ENCODE measurements at places on chromosomes 1 and 21.

- no peak for DNase-seq
These were observed 1454.1 kb downstream of the MRPL39 start for GRCh38 chr21:24153137-24153536.

DNA sequence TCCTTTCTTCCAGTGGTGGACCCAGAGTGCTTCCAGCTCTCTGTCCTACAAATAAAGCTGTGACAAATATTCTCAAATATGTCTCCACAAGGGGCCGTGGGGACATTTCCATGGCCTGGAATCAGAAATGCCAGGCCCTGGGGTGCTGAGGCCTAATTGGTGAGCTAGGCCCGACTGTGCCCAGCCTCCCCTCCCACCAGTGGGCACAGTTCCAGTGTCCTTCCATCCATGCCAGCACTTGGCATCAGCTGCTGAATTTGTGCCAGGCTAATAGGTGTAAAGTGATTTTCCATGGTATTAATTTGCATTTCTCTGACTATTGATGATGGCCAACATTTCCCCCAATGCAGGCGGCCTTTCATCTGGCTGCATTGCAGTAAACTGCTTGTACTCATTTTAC lies 48.5 kb upstream of the B3GALT5 start:
- no peak for DNase-seq

DNA sequence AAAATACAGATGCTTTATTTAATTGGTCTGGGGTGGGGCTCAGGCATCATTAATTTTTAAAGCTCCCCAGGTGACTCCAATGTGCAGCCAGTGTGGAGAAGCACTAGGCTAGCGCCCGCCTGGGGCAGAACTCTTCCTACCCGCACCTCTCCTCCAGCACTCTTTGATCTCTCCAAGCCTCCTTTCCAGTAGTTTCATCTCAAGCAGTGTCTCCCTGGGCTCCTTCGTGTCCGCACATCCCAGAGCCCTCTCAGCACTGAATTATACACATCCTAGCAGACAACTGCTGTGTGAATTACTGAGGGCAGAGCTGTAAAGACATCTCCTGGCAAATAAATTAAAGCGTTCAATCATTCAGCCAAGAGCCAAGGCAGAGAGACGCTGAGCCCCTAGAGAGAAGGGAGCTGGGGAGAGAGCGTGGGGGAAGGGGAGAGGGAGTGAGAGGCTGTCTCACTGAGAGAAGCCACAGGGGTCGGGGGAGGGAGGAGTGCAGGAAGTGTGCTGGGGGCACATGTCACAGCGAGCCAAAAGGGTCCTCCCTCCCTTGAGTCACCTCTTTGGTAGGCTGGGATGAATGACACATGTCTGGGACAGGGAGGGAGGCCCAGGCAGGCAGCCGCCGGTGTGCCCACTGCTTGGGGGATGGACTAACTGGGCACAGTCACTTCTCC lies 21.0 kb upstream of the PARP1 start:
- no peak for DNase-seq

DNA sequence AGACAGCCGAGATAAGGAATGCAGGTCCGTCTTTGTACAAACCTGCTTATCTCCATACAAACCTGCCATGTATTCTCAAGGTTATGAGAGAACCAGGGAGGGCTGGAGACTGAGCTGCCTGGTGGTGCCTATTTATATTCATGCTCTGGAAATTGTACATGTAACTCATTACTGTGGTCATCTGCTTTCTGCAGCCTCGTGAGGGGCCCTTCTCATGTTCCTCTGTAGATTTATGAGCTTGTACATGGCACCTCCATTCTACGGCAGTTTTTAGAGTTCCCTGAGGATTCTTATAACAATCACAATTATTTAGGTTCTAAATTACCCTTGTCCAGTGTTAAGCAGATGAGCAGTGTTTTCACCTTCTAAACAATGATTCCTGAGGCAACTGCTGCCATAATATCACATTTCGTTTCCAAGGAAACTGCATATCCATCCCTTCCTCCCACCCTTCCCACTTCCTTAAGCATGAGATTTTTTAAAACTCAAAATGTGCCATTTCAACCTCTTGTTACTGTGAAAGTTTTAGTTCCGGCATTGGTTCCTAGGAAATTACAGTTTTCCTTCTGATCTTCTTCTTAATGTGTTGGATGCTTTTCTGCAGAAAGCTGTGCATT lies 112.1 kb downstream of the ST6GALNAC3 start:
- DNase-seq: no peak

- no peak for DNase-seq
These were observed 2.9 kb upstream of the TFF3 start for GRCh38 chr21:42317826-42318746.

- DNase-seq: no peak
These were observed 9.3 kb downstream of the WNT3A start for GRCh38 chr1:228016181-228016510.

- no peak for DNase-seq
These were observed 13.5 kb downstream of the EFCAB14 start for GRCh38 chr1:46705408-46705807.

DNA sequence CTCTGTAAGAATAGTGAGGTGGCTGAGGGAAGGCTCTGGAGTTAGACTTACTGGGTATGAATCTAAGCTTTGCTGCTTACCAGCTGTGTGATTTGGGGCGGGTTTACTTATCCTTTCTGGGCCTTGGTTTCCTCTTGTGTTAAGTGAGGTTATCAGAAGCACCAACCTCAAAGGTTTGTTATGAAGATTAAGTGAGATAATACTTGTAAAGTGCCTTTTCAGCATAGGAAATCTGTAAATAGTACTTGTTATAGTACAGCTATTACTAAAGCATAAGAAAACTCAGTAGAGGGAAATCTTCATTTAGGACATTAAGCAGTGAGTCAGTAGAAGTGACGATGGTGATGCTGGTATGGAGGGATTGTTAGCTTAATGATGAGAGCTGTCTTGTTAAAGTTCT lies 12.1 kb downstream of the HHAT start:
- no peak for DNase-seq

DNA sequence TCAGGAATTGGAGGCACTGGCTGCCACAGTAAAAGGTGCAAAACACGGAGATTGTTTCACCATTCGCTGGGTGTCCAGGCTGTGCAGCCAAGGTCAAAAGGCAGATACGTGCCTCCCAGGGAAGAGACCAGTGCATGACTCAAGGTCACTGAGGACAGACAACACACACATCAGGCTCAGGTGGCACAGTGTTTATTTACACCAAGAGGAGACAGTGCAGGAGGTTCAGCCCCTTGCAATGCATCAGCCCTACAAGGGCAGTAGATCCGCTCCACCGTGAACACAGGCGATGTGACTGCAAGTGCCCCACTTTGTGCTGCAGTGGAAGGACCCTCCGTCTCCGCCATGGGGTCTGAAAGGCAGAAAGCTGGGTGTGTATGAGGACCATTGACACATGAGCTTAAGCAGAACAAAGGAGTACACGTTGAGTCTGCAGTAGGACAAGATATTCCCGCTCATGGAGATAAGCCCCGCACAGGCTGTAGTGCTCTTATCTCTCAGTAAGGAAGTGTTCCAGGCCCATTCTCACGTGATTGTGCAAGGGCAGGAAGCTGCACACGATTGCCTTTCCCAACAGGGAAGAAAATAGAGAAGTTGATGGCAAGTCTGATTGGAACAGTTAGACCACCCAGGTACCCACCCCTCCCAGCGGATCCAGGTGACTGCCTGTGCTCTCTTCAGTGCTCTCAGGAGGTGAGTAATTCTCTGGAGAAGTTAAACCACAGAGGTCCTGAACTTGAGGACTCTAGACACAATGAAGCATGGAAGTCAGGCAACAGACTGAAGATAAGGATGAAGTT lies 37.5 kb upstream of the QSOX1 start:
- no peak for DNase-seq

DNA sequence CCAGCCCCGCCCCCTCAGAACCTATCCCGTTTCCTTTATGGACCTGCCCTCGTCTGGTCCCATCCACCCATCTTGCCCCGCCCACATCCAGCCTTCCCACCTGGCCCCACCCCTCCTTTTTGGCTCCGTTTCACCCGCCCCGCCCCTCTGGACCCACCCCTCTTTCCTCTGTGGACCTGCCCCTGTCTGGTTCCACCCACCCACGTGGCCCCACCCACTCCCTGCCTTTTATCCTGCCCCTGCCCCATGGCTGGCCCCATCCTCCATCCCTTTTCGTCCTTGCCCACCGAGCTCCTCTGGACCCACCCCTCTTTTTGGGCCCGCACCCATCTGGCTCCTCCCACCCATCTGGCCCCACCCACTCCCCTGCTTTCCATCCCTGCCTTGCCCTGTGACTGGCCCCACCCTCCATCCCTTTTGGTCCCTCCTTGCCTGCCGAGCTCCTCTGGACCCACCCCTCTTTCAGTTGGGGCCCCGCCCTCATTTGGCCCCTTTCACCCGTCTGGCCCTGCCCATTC lies 177.3 kb downstream of the CAMTA1 start:
- no peak for DNase-seq

GRCh38 chr1:64242895-64243756 lies 39.7 kb downstream of the UBE2U start:
- no peak for DNase-seq

GRCh38 chr21:33219954-33220353 lies 9.8 kb upstream of the IFNAR2 start:
- no peak for DNase-seq

- DNase-seq: no peak
These were observed 104.6 kb upstream of the RUNX1 start for GRCh38 chr21:35153671-35154070.

- DNase-seq: no peak
These were observed 24.4 kb upstream of the WDR26 start for GRCh38 chr1:224458996-224459395.

- DNase-seq: peak; percentile 35
These were observed 43.6 kb downstream of the ARID1A start for GRCh38 chr1:26739329-26739914.

DNA sequence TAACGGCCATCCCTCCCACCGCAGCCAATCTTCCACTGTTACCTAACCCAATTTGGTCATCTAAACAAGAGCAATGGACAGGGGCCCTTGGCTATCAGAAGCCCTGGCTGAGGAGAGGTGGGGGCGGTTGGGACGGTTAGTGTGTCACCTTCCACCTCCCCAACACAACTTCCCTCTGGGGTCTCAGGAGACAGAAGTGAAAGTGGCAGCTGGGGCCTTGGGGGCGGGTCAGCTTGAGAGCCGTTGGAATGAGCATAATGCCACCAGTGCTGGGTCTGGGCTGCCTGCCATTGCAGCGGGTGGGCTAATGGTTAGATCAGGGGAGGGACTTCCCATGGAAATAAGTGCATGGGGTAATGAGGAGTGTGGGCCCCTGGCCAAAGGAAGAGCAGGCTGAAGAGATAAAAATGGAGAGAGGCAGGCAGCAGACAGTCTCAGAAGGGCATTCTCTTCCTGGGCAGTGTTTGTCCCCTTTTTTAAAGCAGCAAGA lies 7.9 kb downstream of the MEF2D start:
- no peak for DNase-seq

- DNase-seq: no peak
These were observed 34.3 kb downstream of the XKR8 start for GRCh38 chr1:27994060-27994459.

DNA sequence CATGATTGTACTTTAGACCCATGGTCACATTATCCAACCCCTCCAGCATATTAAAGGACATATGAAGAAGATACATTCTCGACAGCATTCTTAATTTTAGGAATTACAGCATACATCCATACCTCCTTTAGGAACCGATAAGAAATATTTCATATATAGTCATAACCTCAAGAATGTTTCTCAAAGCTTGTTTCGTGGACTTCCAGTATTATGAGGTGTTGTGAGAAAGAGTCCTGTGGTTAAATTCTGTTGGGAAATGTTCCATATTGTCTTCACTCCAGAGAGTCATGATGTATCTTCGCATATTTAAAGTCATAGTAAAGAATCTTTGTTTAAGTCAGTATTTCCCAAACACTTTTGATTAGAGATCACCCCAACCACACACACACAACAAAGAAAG lies 321.0 kb upstream of the SNX7 start:
- no peak for DNase-seq

GRCh38 chr1:10814976-10815857 lies 18.8 kb upstream of the CASZ1 start:
- no peak for DNase-seq

GRCh38 chr1:180528868-180529470 lies 26.6 kb upstream of the ACBD6 start:
- DNase-seq: no peak

GRCh38 chr1:110155878-110156522 lies 5.7 kb downstream of the SLC6A17 start:
- DNase-seq: no peak

DNA sequence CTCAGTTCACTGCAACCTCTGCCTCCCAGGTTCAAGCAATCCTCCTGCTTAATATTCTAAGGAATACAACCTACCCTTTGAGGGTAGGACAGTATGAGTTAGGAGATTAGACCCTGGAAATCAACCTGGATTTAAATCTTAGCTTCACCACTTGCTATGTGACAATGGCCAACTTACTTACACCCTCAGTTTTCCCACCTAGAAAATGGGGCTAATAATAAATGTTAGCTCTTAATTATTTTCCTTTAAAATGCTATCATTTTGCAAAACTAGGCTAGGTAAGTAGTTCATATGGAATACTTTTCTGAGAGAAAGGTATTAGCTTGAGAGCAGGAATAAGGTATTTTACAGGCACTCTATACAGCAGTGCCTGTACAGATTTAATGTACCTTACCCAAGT lies 110.8 kb downstream of the PHTF1 start:
- DNase-seq: no peak
